ENCODE measurements at places on chromosomes 1 and 21.
A peak's percentile ranks its signal among the peaks of the same experiment; 100 is the strongest.

GRCh38 chr1:54397980-54398379 is 8.2 kb downstream of the SSBP3 start:
- DNase-seq, result no peak

DNA sequence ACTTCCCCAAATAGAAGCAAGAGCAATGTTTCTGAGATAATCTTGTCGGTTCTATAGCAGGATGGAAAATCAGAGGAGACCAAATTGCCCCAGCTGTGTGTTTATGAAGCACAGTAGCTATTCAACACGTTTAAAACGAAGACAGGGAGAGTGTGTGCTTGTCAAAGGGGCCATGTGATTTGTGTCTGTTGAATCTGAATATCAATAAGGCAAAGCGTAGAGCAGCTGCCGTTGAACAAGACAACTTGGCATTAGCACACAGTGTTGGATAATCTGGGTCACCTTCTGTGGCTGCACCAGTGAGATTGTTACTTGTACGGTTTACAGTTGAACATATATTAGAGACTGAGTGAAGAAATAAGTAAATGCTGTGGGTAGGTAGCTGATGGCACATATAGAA is 1.0 kb downstream of the CRB1 start:
- DNase-seq, result no peak

DNA sequence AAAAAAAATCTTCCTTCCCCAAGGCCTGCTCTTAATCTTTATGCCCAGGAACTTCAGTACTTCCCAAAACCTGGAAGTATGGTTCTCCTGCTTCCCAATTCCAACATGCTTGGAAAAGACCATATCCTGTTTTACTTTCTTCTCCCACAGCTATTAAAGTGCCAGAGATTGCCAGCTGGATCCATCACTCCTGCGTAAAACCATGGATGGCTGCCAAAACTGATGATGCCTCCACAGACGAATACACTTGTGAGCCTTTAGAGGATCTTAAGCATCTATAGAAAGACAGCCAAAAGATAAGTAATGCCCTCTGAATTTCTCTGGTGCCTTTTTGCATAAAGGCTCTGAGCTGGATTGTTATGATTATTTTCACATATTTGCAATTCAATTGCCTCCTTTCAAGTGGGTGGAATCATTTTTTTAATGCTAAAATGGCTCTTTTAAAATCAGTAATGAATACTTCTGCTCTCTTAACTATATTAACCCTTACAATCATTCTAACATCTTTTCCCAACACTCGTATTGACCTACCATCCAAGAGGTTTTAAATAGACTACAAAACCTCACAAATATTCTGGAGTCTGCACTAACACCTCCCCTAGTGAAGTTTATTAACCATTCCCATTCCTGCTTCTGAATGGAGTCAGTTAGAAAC is 1807.8 kb downstream of the BRINP3 start:
- DNase-seq, result no peak

DNA sequence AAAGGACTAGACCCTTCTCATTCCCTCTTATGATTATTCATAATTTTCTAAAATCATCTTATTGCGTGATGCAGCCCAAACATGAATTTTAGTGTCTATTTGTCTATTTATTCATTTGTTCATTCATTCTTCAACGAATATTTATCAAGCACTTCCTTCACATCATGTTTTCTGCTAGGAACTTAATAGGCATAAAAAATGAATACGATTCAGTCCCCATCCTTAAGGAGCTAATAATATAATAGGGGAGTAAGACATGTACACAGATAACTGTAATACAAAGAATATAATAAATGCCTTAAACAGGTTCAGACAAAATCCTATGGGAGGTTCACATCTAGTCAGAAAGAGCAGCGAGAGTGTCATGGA is 20.2 kb downstream of the BCL9 start:
- no peak for DNase-seq

DNA sequence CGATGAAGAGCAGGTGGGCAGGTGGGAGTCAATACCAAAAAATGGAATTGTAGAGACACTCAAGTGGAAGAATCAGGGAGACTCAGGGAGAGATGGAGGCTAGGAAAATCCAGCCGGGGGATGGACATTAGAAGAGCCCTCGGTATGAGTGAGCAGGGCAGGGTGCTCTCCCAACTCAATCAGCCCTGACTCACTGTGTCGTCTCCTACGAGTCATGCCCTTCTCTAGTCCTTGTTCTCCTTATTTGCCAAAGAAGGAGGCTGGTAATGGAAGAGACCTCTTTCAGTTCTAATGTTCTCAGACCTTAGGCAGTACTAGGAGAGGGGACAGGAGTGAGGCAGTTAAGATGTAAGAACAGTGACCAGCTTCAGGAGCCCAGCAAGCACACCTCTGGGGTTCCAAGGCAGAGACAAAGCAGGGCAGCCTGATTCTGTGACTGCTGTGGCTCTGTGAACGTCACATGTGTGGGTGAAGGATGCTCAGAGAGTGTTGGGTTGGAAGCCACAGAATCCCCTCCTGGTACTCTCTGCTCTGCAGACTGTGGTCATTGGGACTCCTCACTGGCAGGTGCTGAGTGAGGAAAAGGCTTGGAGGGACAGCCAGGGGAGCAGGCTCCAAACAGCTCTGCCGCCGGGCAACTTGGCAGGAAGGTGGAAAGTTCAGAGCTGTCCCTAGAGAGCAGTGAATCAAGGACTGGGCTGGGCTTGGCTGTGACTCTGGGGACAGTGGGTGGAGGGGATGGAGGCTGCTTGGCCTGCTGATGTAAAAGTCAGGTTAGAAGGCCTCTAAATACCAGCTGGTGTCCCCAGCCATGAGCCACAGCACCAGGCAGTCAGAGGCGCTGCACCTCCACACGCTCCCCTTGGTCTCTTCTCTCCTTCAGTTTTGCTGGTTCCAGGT is 11.1 kb upstream of the GJA5 start:
- no peak for DNase-seq

- no peak for DNase-seq
Measured at GRCh38 chr1:74775735-74776134, 42.8 kb downstream of the TYW3 start.

- DNase-seq, result no peak
Measured at GRCh38 chr1:245802941-245803665, 648.3 kb downstream of the KIF26B start.

GRCh38 chr1:58968360-58968952 is 184.6 kb upstream of the JUN start:
- no peak for DNase-seq

GRCh38 chr1:227577500-227577899 is 14.1 kb downstream of the ZNF678 start:
- no peak for DNase-seq

DNA sequence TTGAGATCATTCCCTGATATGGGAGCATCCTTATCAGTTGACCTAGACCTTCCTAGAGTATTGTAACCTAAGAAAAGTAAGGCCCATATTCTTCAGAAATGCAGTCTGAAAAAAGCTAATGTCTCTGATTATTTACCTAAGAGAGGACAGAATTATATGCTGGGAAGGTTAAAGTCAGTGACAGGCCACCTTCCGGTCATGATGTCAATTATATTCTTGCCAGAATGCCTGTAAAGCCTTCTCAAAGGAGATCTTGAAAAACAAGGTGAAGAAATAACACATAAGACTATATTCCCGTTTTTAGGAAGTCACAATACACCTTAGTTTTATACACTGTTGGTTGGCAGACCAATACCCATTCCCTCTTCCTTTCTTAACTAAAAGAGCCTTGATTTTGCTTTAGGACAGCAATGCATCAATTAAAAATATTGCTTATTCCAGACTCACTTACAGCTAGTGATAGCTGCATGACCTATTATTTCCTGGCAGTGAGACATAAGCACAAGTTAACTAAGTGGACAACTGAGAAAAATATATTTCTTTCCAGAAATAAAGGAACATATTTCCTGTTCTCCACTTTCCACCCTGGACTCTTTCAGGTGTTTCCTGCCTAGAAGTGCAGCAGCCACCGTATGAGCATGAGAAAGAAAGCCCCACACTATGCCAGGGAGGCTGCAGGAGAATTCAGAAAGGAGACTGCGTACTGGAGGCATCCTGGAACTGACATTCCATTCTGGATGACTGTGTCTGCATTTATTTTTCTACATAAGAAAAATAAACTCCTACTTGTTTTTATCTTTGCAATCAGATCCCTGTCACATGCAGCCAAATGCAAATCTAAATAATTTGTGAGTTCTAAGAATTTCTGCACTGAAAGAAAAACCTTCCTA is 332.9 kb upstream of the PTBP2 start:
- DNase-seq, result no peak

DNA sequence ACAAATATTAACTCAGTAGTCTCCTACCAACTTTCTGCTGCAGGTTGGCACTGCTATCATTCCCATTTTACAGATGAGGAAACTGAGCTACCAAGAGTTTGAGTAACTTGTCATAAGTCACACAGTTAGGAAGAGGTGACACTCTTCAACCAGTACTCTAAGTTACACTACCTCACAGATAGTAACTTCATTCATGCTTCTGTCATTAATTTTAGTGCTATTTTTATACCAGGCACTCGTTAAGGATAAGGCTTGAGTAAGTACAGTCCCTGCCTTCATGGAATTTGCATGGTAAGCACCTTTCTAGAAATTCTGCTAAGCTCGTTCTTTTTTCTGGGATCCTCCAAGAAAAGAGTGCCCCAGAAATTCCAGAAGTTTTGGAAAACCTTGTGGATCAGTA is 78.7 kb downstream of the ZP4 start:
- no peak for DNase-seq

- DNase-seq, result no peak
Measured at GRCh38 chr1:29793653-29794348, 557.5 kb downstream of the PTPRU start.

- DNase-seq, result peak; percentile 63
Measured at GRCh38 chr21:35026617-35027562, 22.2 kb downstream of the RUNX1 start.

DNA sequence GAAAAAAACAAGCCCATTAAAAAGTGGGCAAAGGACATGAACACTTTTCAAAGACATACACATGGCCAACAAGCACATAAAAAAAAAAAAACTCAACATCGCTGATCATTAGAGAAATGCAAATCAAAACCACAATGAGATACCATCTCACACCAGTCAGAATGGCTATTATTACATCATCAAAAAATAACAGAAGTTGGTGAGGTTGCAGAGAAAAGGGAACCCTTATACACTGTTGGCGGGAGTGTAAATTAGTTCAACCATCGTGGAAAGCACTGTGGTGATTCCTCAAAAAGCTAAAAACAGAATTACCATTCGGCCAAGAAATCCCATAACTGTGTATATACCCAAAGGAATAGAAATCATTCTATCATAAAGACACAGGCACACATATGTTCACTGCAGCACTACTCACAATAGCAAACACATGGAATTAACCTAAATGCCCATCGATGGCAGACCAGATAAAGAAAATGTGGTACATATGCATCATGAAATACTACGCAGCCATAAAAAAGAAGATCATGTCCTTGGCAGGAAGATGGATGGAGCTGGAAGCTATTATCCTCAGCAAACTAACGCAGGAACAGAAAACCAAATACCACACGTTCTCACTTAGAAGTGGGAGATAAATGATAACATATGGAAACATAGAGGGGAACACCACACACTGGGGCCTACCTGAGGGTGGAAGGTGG is 70.1 kb downstream of the INTS7 start:
- no peak for DNase-seq

DNA sequence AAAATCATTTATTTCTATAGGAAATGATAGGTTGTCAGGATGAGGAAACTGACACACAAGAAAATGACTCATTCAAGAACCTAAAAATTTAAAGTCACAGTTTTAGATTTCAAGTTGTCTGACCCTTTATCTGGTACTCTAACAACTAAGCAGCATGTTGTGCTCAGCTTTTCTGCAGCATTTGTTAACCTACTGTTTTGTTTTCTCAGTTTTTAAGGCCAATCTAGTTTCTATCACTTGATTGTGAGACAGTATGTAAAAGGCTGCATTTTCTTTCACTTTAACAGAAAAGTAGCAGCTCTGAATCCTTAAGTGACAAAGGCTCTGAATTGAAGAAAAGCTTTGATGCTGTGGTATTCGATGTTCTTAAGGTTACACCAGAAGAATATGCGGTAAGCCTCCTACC is 59.1 kb downstream of the RALGPS2 start:
- no peak for DNase-seq

DNA sequence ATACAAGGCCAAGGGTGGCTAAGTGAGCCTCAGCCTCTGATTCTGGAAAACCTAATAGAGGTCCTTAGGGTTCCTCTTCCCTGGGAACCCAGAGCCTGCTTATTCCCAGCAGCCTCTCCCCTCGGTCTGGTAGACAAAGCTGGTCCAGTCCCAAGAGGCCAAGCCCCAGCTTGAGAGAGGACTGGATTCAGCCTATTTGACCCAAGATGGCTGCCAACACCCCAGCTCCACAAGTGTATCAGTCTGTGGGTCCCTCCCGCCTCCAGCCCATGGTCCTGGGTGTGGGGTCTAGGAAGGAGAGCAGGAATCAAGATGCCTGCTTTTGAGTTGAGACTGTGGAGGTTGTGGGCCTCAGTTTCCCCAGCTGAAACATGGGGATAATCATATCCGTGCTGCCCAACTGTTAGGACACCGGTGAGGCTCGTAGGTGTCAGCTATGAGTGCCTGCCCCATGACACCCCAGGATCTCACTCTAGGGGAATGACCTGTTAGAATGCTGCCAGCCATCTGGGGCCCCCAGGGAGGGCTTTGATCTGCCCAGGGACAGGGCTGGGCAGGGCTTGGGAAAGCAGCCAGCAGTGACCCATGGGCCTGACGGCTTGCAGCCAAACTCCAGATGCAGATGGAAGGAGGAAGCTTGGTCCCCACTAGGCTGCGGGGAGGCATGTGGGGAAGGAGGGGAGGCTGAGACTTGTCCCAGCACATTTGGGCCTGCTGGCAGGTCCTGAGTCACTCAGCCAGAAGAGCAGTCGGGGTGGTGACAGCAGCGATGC is 45.4 kb downstream of the NUAK2 start:
- DNase-seq, result no peak

- no peak for DNase-seq
Measured at GRCh38 chr1:85228972-85229371, 28.2 kb upstream of the SYDE2 start.

DNA sequence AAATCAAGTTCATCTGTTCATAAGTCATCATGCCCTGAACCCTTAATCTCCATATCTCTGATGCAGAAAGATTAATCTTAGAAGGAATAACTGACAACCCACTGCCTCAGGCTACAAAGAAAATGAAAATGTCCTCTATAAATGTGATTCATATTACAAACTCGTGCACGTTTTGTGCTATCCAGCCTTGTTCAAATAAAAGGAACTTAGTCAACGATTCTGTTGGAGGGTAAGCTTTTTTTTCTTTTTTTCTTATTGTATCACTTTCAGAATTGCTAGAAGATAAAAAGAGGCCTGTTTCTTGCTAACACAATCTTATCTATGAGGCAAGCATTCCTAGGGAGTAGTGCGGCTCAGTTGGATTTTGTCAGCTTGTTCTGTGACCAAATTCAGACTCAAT is 228.4 kb downstream of the TM2D1 start:
- DNase-seq, result no peak

- DNase-seq, result no peak
Measured at GRCh38 chr21:39121600-39122355, 61.5 kb downstream of the PSMG1 start.
